Foreskin keratinocyte (primary cell): ENCODE measurements at places on chromosomes 6 and 20. TPM values are rescaled to one million over a fixed set of nuclear protein-coding genes. Genes with fewer than 3 reads are reported as not detected.

Gene ADRM1
- 223 and 226 TPM in 2 replicates for polyA plus RNA-seq

Gene RFX6
- polyA plus RNA-seq, result not detected in 2 replicates

Gene CDH26
- polyA plus RNA-seq, result 0.74 and 0.99 TPM in 2 replicates

Gene DEFB116
- polyA plus RNA-seq, result not detected in 2 replicates

Gene MBOAT1
- 2.0 and 2.3 TPM in 2 replicates for polyA plus RNA-seq

Gene RIPPLY2
- 1.5 and 2.2 TPM in 2 replicates for polyA plus RNA-seq

Gene EPHA7
- polyA plus RNA-seq, result not detected in 2 replicates

Gene MEI4
- polyA plus RNA-seq, result not detected in 2 replicates

Gene SCGN
- polyA plus RNA-seq, result not detected in 2 replicates

Gene CALHM5
- 0.03 and 0.10 TPM in 2 replicates for polyA plus RNA-seq

Gene MAFB
- polyA plus RNA-seq, result 0.07 and 0.12 TPM in 2 replicates

Gene C6orf58
- polyA plus RNA-seq, result 0.14 and 0.16 TPM in 2 replicates

Gene ZNF311
- polyA plus RNA-seq, result 1.9 TPM in 2 replicates

Gene ISM1
- polyA plus RNA-seq, result 0.68 and 1.8 TPM in 2 replicates

Gene CD2AP
- polyA plus RNA-seq, result 9.2 and 10.9 TPM in 2 replicates

Gene BNIP5
- polyA plus RNA-seq, result not detected in 2 replicates

Gene IMPG1
- polyA plus RNA-seq, result not detected in 2 replicates

Gene DACT2
- polyA plus RNA-seq, result 0.29 and 0.51 TPM in 2 replicates

Gene BLTP3A
- polyA plus RNA-seq, result 0.84 and 1.4 TPM in 2 replicates

Gene RCAN2
- polyA plus RNA-seq, result not detected in 2 replicates

Gene HSPA1B
- 54.9 and 76.7 TPM in 2 replicates for polyA plus RNA-seq
